ENCODE measurements at places on chromosomes 13 and 19.

DNA sequence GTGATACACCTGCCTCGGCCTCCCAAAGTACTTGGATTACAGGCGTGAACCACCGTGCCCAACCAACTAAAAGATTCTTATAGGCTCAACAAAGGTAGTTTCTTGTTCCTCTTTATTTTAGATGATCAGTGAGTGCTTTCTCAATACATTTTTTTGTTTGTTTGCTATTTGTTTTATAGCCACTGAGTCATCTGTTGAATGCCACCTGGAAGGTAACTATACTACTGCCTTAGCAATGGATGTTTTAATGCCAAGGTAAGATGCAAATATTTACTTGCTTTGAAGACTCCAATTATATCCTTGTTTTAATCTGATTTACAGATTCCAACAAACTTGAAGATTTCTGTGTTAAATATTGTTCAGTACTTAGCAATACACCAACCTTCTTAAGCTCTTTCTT, 2807.4 kb upstream of the PCDH20 start:
- DNase-seq, result no peak
- no peaks in the 10 kb centered on the region for H3K36me3 ChIP-seq
- H3K27me3 ChIP-seq, result no peaks in the 10 kb centered on the region
- no peaks in the 10 kb centered on the region for H3K4me1 ChIP-seq
- no peak overlapping the region for H3K27ac ChIP-seq

DNA sequence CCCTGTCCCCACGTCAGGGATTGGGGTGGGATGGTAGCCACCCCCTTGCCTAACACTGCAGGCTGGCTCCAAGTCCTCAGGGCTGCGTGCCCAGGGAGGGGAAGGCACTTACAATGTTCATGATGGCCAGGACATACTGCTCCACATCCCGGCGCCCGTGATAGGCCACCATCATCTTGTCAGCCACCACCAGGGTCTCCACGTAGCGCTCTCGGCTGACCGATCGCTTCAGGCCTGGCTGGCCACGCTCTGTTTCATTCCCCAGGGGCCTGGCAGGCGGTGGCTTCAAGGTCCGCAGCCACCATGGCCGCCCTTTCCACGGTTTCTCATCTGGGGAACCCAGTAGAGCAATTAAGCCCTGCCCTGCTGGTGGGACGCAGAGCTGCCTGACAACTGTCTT, 9.7 kb downstream of the ADAMTS10 start:
- DNase-seq, result no peak
- H3K36me3 ChIP-seq, result peaks cover 17% of the 10 kb centered on the region
- H3K27ac ChIP-seq, result no peak overlapping the region
- no peak overlapping the region for H3K4me3 ChIP-seq
- H3K4me1 ChIP-seq, result no peaks in the 10 kb centered on the region

DNA sequence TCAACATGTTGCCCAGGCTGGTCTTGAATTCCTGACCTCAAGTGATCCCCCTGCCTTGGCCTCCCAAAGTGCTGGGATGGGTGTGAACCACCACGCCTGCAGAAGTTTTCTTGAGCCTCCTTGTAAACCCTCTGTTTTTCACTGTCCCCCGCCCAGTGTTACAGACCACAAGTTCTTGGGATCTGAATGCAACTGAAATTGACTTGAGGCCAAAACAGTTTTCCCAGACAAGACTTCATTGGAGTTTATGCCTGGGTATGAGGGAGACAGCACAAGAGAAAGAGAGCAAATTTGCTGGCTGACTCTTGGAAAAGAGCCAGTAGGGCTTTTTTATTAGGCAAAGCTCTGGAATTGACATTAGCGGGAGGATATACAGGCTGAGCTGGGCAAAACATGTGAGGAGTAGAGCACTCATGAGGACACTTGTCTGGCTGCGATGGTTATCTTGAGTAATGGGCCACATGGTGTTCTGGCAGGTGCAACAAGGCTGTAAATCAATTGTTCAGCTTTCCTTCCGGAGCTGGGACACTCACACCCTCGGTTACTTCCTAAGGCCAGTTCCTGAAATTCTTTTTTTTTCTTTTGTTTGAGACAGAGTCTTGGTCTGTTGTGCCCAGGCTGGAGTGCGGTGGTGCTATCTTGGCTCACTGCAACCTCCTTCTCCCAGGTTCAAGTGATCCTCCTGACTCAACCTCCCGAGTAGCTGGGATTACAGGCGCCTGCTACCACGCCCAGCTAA, 12.7 kb upstream of the HNRNPL start:
- no peak overlapping the region for H3K4me3 ChIP-seq
- DNase-seq, result no peak
- peaks cover 24% of the 10 kb centered on the region for H3K36me3 ChIP-seq
- no peaks in the 10 kb centered on the region for H3K27me3 ChIP-seq

DNA sequence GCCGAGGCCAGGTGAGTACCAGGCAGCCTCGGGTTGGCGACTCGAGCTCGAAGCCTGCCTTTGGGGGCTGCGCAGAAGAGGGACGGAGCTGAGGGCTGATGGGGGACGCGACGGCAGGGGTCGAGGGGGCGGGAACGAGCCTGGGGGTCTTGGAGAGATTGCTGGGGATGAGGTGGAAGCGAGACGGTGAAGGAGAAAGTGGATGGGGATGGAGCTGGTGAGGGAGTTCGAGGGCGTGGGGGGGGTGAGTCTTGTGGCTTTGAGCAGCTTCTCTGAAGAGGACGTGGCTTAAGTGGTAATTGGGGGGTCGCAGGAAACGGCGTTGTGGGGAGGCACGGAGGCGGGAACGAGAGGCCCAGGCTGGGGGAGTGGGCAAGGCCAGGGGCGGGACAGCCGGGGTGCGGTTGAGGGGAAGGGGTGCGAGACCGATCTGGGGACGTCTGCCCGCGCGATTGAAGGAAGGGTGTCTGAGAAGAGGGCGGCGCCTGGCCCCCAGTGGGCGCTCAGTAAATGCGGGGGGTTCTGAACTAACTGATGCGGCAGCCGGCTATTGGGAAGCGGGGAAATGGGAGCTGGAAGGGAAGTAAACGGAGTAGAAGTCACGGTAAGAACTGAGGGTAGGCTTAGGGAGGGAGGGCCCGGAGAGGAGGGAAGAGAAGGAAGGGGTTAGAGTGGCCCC, 426 bp downstream of the MYO9B start:
- peak overlapping the region; percentile 92 for H3K27ac ChIP-seq
- H3K36me3 ChIP-seq, result peaks cover 39% of the 10 kb centered on the region
- DNase-seq, result peak; percentile 73
- H3K4me3 ChIP-seq, result peak overlapping the region; percentile 99
- H3K27me3 ChIP-seq, result no peaks in the 10 kb centered on the region
- H3K4me1 ChIP-seq, result peaks cover 67% of the 10 kb centered on the region

DNA sequence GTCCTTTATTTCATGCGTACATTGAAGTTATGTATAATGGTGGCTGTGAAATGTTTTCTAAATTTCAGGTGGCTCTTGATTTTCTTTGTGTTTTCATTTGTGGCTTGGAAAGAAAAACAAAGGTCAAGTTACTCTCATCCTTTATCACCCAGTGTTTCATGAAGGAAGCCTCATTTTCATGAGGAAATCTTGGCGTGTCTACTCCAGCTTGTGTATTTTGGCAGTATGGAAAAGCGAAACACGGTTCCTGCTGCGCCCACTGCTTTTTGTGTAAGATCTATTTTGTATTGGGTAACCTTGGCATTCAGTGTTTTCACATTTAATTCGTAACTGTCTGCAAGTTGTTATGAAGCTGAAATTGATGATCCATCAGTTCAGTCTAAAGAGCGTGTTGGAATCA, 147.0 kb upstream of the RNF113B start:
- no peaks in the 10 kb centered on the region for H3K36me3 ChIP-seq
- no peak overlapping the region for H3K27ac ChIP-seq
- H3K27me3 ChIP-seq, result peaks cover 7% of the 10 kb centered on the region

DNA sequence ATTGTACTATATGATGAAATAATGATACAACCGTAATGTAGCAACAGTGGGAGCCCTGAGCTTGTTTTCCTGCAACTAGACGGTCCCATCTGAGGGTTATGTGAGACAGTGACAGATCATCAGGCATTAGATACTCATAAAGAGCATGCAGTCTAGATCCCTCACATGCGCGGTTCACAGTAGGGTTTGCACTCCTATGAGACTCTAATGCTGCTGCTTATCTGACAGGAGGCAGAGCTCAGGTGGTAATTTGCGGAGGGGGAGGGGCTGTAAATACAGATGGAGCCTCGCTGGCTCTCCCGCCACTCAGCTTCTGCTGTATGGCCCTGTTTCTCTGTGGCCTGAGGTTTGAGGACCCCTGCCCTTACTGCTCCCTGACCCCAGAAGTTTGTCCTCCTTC, 13.7 kb downstream of the EPHX3 start:
- no peak overlapping the region for H3K27ac ChIP-seq
- peaks cover 39% of the 10 kb centered on the region for H3K27me3 ChIP-seq
- no peak overlapping the region for H3K4me3 ChIP-seq
- peaks cover 11% of the 10 kb centered on the region for H3K4me1 ChIP-seq
- no peaks in the 10 kb centered on the region for H3K36me3 ChIP-seq
- no peak for DNase-seq

DNA sequence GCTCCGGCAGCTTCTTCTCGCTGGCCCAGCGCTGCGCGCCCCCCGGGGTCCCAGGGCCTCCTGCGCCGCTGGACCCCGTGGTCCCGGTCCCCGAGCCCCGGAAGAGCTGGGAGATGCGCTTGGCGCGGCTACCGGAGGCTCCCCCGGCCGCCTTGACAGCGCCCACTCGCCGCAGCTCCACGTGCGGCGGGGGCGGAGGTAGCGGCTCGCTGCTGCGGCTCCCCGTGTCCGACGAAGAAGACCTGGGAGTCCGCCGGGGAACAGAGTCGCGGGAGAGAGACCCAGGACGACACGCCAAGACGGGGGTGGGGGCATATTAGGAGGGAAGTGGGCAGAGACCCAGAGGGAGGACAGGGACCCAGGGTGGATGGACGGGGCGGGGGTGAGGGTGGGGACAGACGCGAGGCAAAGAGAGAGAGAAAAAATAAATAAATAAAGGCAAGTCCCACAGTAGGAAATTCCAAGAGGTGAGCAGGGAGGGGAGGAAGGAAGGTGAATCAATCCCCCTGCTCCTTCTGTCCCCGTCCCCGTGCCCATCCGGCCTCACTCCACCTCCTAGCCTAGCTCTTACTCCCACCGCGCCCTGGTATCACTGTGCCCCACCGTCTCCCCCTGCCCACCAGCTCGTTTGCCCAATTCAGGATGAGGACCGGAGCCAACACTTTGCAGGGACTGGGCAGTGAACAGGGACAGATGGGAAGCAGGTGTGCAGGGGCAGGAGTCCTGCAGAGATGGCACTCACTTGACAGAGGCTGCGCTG, 826 bp downstream of the RASIP1 start:
- H3K4me1 ChIP-seq, result peaks cover 31% of the 10 kb centered on the region
- peaks cover 48% of the 10 kb centered on the region for H3K27me3 ChIP-seq
- no peak overlapping the region for H3K4me3 ChIP-seq
- H3K27ac ChIP-seq, result no peak overlapping the region

- peaks cover 22% of the 10 kb centered on the region for H3K27me3 ChIP-seq
- no peak overlapping the region for H3K4me3 ChIP-seq
- DNase-seq, result no peak
- no peaks in the 10 kb centered on the region for H3K36me3 ChIP-seq
Observed at GRCh38 chr13:98622931-98623331, 46.0 kb upstream of the STK24 start.

- H3K27ac ChIP-seq, result no peak overlapping the region
- no peak overlapping the region for H3K4me3 ChIP-seq
- H3K4me1 ChIP-seq, result no peaks in the 10 kb centered on the region
- no peaks in the 10 kb centered on the region for H3K36me3 ChIP-seq
Observed at GRCh38 chr13:71852736-71853135, 14.3 kb downstream of the DACH1 start.

DNA sequence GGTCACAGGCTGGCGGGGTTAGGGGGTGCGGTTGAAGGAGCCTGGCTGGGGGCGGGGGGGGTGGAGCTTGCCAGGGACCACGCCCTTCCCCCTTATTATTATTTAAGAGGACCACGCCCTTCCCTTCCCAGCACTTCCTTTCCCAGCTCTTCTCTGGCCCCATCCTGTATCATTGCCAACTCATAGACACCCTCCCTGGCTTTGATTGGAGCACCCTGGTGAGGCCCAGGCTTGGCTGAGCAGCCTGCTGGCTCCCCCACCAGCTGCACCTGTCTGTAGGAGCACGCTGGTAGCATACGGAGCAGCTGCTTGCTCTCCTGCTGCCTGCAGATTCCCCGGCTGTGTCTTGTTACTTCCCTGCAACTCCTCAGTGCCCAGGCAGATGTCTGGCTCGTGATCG, 62.5 kb upstream of the PDX1 start:
- H3K4me1 ChIP-seq, result no peaks in the 10 kb centered on the region
- no peak overlapping the region for H3K27ac ChIP-seq
- H3K27me3 ChIP-seq, result peaks cover 34% of the 10 kb centered on the region
- H3K4me3 ChIP-seq, result no peak overlapping the region
- DNase-seq, result no peak

GRCh38 chr19:39684267-39684666, 20.0 kb upstream of the LGALS14 start:
- H3K27me3 ChIP-seq, result no peaks in the 10 kb centered on the region
- DNase-seq, result no peak
- no peak overlapping the region for H3K27ac ChIP-seq
- peaks cover 32% of the 10 kb centered on the region for H3K4me1 ChIP-seq
- H3K4me3 ChIP-seq, result no peak overlapping the region
- peaks cover 14% of the 10 kb centered on the region for H3K36me3 ChIP-seq

- no peak for DNase-seq
- peaks cover 2% of the 10 kb centered on the region for H3K4me1 ChIP-seq
- H3K4me3 ChIP-seq, result no peak overlapping the region
- no peak overlapping the region for H3K27ac ChIP-seq
- no peaks in the 10 kb centered on the region for H3K27me3 ChIP-seq
Observed at GRCh38 chr13:111335298-111335697, 14.9 kb downstream of the TEX29 start.

DNA sequence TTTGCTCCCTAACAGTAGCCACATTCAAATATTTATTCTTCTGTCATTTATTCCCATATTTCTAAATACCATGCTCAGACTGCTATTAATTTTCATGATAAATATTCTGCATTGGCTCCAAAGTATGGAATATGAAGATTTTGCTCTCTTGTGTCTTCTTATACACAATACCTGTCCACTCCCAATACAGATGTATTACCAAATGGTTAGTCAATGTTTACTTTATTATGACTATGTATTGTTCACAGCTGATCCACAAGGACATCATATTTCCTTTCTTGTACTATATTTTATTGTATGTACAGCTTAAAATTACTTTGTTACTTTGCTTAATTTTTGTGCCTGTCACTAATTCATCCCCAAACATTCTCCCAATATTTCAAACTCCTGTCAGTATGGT, 322.3 kb downstream of the OXGR1 start:
- H3K36me3 ChIP-seq, result no peaks in the 10 kb centered on the region
- H3K27ac ChIP-seq, result no peak overlapping the region
- no peak for DNase-seq
- H3K27me3 ChIP-seq, result no peaks in the 10 kb centered on the region
- H3K4me1 ChIP-seq, result no peaks in the 10 kb centered on the region
- H3K4me3 ChIP-seq, result no peak overlapping the region
